ENCODE measurements at places on chromosomes 2 and 18.

DNA sequence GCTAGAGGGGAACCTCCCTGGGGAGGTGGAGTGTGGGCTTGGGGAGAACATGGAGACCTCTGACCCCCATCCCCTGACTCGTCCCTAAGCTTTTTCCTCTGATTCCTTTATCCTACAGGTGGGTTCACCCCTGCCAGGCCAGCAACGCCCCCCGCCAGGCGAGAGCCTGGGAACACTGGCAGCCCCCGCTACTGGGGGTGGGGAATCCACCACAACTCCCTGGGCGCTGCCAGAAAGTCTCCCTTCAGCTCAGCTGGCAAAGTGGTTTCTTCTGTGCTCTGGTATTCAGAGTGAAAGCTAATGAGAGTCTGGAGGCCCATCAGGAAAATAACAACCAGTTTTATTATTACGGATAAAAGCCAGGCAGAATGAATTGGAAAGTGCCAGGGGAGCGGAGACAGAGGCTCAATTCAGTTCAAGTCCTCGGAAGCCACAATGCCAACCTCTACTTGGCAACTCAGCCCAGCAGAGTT lies 2.8 kb downstream of the DIPK1C start:
- DNase-seq, result no peak

DNA sequence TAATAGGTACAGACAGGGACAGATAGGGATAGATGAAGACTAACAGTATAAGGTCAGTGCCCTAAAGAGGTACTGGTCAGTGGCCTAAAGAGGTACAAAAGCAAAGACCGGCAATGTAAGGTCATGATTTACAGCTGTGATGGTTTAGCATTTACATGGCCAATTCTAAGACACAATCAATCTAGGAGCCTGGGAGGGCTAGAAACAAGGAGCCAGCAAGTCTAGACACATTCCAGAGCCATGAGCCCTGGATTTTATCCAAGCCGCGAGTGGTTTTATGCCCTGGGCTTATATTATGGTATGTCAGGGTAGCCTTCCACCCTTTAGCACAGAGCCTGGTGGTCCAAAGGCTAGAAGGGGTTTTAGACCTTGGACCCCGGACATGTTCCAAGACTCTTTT lies 124.2 kb downstream of the CBLN2 start:
- no peak for DNase-seq

GRCh38 chr2:36387258-36387916 lies 31.8 kb downstream of the CRIM1 start:
- DNase-seq, result no peak

- no peak for DNase-seq
These were observed 100.8 kb upstream of the ZSWIM2 start for GRCh38 chr2:186949726-186950256.

GRCh38 chr2:54347622-54348021 lies 91.6 kb upstream of the TSPYL6 start:
- no peak for DNase-seq

DNA sequence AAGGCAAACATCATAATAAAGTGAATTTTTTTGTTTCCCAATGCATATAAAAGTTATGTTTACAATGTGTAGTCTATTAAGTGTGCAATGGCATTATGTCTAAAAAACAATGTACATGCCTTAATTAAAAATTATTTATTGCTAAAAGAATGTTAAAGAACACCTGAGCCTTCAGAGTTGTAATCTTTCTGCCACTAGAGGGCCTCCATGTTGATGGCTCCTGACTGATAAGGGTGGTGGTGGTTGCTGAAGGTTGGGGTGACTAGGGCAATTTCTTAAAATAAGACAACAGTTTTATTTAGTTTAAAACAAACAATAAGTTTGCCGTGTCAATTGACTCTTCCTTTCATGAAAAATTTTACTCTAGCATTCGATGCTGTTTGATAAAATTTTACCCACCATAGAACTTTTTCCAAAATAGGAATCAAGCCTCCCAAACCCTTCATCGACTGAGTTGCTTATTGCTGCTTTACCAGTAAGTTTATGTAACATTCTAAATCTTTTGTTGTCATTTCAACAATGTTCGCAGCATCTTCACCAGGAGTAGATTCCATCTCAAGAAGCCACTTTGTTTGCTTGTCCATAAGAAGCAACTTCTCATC lies 32.3 kb downstream of the MAP3K2 start:
- peak; percentile 66 for DNase-seq

DNA sequence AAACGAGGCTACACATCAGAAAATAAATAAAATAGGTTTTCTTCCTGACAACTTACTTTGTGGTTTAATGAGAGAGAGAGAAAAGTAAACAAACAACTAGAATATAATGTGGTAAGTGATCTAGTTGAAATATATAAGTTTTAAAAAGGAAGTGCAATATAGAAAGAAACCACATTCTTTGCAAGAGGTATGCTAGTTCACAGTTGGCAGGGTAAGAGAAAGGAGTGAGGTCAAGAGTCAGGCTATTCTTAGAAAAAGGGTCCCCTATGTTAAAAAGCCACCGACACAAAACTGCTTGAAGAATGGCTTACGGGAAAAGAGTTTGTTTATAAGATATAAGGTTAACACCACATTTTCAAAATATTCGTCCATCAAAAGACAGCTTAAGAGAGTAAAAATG lies 462.1 kb downstream of the ERBB4 start:
- no peak for DNase-seq

GRCh38 chr2:199405241-199405640 lies 52.5 kb downstream of the SATB2 start:
- DNase-seq, result no peak

- DNase-seq, result peak; percentile 10
These were observed 43.9 kb upstream of the RAB11FIP5 start for GRCh38 chr2:73156539-73157124.

GRCh38 chr2:75710220-75710576 lies 517 bp downstream of the GCFC2 start:
- no peak for DNase-seq

DNA sequence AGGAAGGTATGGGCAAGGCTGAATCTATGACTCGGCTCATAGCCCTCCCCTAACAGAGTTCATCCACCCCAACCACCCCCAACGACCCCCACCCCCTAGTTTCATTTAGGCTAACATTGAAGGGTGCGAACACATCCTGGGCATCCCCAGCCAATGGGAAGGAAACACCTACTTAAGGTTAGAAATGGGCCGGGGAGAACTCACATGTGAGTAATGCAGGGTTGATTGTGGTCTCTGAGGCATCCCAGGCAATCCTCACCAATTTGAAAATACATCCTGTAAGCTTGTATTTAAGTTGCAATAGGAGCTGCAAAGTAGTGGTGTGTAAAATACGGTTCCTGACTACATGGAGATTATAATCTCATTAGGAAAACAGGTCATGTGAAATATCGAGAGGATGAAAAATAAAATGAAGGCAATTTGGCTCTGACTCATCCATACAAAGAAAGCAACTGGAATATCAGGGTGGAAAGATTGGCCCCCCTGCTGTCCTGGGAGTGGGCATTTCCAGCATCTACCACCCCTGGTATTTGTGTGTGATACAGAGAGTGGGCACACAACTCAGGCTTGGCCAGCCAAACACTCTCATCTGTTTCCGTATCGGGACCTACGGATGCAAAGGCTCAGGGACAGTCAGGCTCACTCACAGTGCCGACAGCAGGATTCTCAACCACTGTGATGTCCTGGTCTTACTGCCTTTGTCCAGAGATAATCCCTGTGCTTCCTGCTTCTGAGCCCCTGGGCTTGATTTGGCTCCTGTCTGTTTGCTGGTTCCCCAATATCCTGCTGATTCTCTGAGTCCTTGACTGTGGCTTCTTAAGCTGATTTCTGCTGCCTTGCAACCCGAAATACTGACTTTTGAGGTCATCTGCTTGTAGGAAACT lies 90.0 kb upstream of the NCKAP5 start:
- DNase-seq, result no peak

- DNase-seq, result no peak
These were observed 226.3 kb downstream of the ATAD2B start for GRCh38 chr2:23700627-23701026.

DNA sequence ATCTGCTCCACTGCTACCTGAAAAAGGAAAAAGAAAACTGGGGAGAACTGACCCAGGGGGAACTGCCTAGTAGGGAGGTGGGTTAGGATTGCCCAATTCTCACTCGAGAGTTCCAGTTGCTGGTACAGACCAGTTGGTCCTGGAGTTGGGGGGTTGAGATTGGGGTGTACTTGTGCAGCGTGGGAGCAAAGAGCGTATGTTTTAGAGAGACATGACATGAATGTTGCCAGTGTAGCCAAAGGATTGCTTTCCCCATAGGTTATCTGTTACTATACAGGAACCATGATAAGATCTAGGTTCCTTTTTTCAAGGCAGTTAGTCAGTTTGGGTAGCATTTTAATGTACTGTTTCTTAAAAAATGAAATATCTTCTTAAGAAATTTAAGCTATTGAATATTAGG lies 68.6 kb downstream of the APLF start:
- DNase-seq, result no peak

DNA sequence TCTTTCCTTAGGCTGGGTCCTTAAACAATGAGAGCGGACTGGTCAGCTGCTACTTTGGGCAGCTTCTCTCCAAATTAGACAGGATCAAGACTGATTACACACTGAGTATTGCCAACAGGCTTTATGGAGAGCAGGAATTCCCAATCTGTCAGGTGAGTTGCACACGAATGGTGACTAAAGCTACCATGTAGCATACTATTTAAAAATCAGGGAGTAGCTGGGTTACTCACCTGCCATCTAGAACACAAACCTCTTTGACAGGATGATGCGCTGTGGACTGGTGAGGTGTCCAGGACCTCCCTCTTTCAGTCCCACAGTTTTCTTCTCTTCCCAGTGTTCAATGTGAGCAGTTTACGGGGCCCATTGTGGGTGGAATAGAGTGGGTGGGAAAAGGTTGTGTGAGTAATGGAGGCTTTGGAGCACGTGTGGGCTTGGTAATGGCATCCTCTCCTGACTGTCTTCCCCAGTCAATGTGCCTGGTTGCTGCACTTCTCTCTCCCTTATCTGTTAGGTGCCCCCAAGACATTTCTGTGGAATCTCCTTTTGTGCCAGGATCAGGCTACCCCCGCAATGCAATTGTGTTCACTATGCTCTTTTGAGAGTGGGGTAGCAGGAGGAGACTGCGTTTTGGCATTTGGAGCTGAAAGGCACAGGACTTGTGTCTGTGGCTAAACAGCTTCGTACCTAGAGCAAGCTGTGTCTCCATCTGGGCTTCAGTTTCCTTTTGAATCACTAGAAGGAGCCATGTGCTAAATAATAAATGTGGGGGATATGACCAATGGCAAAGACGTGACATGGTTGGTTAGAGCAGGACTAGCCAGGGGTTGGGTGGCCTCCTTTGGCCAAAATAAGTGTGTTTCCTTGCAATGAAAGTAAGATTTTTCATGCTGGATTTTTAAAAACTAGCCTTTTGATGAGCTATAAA lies 17.7 kb downstream of the SERPINB12 start:
- no peak for DNase-seq

DNA sequence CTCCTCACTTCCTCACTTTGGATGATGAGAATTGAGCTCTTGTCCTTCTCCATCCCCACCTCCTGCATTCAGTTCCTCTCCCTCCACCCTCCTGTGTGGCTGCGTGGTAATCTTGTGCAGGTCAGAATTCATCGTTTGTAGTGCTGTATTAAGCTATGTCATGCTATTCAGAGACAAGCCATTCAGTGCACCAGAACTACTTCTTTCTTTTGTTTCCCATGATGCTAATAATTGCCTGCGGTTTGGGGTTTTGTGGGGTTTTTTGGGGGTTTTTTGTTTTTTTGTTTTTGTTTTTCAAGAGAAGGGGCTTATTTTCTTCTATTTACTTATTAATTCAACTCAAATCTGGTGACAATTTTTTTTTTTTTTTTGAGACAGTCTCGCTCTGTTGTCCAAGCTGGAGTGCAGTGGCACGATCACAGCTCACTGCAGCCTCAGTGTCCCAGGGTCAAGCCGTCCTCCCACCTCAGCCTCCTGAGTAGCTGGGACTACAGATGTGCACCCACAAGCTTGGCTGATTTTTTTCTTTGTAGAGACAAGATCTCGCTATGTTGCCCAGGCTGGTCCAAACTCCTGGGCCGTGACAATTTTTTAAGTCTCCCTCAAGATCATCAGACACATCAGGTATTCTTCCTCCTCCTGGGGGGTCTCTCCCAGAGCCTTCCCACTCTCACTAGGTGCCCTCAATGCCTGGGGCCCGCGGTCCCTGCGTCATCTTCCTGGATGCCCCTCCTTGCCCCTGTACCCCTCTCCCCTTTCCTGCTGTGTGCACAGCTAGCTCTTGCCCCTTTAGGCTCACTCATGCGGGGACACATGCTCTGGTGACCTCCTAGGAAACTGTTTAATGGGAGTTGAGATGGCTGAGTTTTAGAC lies 37.8 kb downstream of the MAL start:
- DNase-seq, result no peak

- DNase-seq, result no peak
These were observed 60.4 kb downstream of the KIAA1328 start for GRCh38 chr18:36889321-36889720.

GRCh38 chr2:239460780-239461179 lies 60.0 kb upstream of the HDAC4 start:
- no peak for DNase-seq

- DNase-seq, result no peak
These were observed 1131.6 kb upstream of the TMEFF2 start for GRCh38 chr2:193326296-193326695.

DNA sequence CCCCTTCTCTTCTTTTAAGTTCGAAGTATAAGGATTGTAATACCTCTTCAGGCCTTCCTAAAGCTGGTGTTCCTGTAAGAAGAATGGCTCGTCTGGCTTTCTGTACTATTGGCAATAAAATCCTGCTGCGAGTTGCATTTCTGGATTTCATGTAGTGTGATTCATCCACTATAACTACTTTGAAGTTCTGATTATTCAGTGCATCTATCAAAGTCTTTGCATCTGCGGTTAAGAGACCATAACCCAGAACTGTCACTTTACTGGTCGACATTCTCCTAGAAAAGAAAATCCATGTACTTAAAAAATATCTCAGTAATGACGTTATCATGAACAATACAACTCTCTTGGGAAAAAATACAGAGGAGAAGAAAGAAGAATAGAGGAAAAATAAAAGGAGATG lies 181.1 kb downstream of the ZRANB3 start:
- DNase-seq, result no peak

DNA sequence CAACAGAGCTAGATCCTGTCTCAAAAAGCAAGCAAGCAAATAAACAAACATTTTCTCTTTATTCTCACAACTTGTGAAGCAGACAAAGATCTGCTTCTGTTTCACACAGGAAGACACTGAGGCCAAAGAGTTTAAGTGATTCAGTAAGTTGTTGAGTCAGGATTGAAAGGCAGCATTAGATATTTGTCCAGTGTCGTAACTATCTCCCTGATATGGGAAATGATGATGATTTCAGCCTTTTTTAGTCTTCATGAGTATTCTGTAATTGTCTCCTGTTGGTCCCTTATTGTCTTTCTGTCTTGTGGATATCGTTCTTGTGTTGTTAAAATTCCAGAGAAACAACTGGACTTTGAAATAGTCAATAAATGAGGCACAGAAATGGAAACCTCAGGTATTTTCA lies 59.6 kb downstream of the GATA6 start:
- DNase-seq, result no peak

DNA sequence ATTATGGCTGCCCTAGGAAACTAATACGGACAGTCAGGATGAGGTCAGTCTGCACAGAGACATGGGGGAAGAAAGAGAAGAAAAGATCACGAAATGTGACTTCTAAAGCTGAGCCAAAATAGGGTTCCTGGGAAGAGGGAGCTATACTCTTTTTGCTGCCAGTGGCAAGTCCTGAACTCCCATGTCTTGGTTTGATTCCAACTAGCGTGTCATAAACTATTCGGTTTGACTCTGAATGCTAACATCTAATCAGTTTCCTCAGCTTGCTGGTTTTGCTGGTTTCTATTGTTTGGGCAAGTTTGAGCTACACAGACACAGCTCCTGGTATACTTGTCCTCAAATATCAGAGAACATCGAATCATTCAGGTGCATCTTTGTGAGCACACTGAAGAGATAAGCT lies 80.5 kb upstream of the CYP1B1 start:
- DNase-seq, result no peak
